ENCODE measurements at places on chromosomes 5 and 9.
A peak's percentile ranks its signal among the peaks of the same experiment; 100 is the strongest.

DNA sequence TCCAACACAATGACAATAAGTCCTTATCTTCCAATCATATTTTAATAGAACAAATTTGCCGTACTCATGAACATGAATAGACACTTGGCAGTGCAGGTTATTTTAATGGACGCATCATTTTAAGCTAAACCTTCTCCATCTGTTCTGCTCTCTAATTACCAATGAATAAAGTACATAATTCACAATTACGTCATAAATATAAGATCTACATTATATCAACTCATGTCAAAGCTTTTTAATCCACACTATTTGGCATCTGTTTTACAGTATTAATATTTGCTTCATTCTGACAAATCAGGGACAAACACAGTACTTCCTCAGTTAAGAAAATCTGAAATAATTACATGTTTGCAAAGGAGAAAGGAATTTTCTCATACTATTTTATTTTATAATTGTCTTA, 344.1 kb upstream of the DMAC1 start:
- DNase-seq, result no peak

DNA sequence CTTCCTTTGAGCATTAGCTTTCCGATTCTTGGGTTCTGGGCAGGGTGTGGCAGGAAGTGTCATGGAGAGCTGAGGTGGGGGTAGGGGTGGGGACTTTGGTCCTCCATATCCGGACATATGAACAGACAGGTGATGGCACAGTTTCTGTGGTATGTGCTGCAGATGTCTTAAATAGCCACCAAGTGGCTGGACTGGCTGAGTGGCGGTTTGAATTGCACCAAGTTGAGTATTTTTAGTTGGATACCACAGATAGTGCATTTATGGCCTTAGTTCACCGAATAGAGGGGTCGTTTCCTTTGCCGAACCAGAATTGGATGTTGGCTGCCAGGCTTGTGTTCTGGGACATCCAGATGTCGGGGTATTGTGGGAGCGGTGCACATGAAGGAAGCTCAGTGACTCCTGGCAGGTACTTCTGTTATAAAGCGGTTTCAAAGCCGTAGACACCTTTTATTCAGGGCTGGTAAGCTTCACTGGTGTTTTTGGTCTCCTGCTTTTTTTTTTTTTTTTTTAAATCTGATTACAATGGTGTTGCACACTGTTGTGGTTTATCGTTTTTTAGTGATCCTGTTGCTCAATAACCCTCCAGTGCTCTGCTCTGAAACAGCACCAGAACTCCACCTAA, 15.1 kb upstream of the TNFAIP8 start:
- no peak for DNase-seq

- no peak for DNase-seq
Measured at GRCh38 chr9:72065076-72065475, 4.7 kb upstream of the C9orf57 start.

- DNase-seq, result no peak
Measured at GRCh38 chr5:175347027-175347426, 97.0 kb downstream of the DRD1 start.

DNA sequence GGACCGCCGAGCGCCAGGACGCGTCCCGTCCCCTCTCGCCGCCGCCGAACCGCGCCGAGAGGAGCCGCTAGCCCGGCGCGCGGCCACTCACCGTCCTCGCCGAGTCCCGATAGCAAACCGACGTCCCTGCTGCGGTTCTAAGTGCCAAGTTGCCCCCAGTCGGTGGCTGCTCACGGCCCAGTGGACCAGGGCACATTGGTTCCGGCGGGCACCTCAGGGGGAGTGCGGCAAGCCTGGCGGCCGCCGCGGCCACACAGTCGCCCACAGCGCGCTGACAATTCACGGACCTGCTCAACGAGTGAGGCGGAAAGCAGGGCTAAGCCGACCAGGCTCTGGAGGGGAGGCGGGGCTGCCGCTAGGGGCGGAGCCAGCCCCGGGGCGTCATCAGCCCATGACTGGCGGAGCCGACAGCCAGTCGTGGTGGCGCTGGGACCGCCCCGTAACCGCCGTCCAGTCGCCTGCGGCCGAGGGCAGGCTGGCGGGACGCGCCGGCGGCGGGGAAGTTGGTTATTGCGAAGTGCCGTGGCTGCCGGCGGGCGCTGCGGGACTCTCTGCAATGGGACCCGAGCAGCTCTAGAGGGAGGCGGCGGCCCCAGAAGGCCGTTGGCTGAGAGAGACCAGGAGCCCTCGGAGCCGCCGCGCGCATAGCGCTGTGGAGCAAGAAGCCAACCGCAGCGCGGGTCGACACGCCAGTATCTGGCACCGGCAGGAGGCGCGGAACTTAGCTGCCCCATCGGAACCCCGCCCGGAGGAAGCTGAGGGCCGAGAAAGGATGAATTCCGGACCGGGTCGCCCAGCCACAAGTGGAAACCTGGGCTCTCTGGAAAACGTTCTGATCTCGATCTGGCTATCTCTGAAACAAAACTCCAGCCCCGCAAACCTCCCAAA, at the start of gene MARCHF3:
MARCHF3 (minus strand) TSS at position 300 of the 888 bp plus-strand sequence. CDS start 112,387 bp downstream, outside the sequence.
- DNase-seq, result peak; percentile 95
